ENCODE measurements at places on chromosomes 11 and 22.

DNA sequence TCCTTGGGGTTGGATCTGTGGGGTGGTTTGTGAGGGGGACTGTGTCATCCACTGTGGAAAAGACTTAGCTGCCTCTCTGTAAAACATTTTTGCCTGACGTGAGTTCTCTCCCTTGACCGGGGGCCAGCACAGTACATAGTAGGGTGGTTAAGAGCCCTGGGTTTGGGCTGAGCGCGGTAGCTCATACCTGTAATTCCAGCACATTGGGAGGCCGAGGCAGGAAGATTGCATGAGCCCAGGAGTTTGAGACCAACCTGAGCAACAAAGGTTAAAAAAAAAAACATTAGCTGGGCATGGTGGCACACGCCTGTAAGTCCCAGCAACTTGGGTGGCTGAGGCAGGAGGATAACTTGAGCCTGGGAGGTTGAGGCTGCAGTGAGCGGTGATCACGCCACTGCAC, 74.7 kb upstream of the WNT7B start:
- DNase-seq, result no peak

DNA sequence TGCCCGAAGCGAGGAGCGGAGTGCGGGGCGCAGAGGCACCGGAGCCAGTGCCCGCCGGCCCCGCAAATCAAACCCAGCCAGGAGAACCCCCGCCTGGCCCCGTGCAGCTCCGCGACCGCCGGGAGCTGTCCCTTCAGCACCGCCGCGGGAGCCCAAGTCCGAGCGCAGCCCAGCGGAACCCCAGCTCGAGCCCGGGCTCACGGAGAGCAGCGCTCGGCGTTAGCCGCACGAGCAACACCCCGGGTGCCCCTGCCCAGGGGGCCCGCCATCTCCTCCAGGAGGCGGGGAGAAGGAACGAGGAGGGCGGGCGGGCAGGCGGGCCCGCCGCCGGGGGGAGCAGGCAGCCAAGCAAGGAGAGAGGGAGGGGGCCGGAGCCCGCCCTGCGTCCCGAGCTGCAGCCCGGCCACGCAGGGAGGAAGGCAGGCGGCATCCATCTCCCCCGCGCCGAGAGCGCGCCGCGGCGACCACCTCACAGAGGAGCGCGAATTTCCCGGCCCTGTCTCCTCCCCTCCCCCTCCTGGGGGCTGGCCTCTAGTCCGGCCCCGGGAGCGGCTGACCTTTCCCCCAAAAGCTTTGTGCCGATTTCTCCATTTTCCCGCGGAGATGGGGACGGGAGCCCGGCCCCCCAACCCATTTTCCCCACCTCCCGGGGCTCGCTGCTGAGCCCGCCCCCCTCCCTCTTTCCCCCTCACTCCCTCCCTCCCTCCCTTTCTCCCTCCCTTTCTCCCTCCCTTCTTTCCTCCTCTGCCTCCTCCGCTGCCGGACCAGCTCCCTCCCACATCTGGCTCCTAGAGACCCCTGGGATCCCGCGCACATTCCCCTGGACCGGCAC, 621 bp downstream of the KCNC1 start:
- peak; percentile 27 for DNase-seq

DNA sequence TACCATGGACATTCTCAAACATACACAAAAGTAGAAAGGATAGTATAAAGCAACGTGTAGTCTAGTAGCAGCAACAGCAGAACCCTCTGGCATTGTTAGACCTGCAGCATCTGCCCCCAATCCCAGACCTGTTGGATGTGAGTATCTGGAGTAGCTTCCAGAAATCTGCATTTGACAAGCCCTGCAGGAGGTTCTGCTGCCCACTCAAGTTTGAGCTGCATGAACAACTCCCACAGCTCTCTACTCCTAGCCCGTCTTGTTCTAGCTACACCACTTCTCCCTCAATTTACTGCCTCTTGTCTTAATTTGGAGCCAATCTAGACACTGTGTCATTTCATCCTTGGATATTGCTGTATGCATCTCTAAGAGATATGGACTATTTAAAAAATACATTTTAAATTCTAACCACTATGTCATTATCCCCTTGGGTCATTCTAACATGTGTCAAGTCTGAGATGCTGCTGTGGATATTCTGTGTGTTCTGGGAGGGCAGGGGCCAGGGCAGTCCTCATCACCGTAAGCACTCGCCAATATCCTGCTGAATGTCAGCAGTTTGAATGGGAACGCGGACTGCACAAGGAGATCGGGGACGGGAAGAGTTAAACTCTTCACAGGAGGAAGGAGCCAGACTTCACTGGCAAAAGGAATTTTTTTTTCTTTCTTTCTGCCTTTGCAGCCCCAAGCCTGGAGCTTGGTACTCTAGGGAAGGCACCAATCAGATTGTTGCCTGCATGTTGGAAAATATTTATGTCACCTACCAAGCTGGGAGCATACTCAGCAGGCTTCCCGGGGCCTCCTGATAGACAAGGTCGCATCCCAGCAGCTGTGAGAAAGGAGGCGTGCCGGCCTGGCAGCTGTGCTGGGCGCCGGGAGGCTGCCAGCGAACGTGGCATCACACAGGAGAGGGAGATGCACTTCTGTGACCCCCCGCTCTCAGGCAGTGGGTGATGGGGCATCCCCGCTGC, 429.0 kb downstream of the MIAT start:
- no peak for DNase-seq

DNA sequence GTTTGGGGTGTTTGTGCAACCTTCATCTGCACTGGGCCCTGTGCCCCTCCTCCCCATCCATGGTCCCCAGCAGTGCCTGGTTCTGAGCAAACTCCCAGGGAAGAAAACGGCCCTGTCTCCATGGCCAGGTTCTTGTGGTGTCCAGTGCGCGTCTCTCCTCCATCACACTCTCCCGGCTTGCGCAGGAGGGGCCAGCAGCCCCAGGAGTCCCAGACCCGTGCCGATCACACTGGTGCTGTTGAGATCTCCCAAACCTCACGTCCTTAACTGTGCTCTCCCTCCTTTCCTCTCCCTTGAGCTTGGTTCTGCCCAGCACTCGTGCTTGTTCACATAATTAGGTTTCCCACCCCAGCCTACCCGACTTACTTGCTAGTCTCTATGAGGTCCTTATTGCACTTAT, 10.9 kb upstream of the GRK2 start:
- DNase-seq, result no peak

DNA sequence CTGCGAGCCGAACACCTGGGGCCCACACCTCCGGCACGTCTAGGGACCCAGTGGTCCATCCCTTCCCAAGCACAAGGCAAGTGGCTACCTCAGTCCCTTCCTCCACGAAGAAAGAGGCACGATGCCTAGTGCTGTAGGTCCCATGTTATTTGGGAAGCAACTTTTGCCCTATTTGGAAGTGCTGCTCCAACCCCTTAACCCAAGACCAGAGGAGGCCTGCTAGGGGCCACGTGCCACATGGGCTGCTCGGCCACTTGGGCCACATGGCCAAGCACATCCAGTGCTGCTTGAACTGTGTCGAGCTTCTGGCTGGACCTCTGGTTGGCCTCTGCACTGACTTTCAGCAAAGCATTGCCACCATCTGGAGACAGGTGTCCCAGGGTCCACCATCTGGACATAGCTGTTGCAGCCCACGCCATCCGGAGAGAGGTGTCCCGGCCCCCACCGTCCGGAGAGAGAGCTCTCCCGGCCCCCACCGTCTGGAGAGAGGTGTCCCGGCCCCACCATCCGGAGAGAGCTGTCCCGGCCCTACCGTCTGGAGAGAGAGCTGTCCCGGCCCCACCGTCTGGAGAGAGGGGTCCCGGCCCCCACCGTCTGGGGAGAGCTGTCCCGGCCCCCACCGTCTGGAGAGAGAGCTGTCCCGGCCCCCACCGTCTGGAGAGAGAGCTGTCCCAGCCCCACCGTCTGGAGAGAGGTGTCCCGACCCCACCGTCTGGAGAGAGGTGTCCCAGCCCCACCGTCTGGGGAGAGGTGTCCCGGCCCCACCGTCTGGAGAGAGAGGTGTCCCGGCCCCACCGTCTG, 6.5 kb upstream of the B4GALNT4 start:
- DNase-seq, result no peak

GRCh38 chr22:36237462-36238372, 1.6 kb downstream of the APOL2 start:
- no peak for DNase-seq

DNA sequence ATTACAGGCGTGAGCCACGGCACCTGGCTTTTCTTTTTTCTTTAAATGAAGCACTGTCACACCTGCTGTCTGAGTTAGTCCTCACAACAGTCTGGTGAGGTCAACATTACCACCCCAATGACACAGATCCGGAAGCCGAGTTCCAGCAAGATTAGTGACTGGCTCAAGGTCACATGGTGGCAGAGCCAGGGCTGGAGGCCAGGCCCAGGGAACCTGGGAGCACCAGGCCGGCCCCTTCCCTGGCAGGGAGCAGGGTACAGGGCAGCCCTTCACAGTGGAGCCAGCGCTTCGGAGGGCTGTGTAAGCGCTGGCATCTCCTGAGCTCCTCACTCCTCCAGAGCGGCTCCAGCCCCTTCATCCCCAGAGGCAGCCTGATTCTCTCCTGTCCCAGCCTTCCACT, 118.7 kb downstream of the ST3GAL4 start:
- DNase-seq, result no peak

DNA sequence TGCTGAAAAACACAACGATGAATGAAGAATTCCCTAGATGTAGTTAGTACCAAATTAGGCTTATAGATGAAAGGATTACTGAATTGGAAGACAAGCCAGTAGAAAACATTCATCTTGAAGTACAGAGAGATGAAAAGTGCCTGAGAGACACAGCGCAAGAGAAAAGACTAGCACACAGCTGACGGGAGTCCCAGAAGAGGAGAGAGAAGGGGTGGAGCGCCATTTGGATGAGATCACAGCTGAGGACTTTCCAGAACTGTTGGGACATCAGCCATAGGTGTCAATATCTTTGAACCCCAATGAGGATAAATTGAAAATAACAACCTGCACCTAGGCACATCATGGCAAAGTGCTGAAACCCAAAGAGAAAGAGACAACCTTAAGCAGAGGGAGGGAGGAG, 25.2 kb downstream of the ALG12 start:
- no peak for DNase-seq

DNA sequence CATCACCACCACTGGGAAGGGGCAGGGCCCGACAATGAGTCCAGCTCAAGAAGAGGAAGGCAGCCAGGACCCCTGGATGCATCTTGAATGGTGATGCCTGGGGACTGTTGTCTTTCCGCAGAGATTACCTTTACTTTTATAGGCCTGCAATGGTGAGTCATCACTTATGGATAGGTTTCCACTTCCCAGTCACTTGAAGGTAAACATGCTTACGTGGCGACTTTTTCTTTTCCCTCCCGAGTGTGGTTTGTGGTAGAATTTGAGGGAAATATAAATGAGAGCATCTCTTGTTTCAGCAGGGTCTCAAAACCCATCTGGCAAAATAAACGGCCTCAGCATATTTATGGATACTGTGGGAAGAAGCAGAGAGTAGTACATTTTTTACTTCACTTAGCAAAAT, at the start of gene MMP13:
MMP13 (minus strand) TSS at position 109 of the 400 bp plus-strand sequence; CDS start at position 82, 27 bp downstream.
- DNase-seq, result no peak

DNA sequence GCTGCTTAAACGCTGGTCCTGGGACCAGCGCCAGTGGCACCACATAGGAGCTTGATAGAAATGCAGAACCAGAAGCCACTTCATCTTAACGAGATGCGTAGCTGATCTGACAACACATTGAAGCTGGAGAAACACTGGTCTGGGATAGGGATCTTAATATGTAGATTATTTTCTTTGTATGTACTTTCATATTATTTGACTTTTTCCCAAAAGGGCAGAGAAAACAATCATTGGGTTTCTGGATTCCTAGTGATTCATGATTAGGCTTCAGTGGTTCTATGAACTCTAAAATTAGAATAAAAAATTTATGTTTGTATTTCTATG, 12.3 kb downstream of the MPEG1 start:
- DNase-seq, result no peak

DNA sequence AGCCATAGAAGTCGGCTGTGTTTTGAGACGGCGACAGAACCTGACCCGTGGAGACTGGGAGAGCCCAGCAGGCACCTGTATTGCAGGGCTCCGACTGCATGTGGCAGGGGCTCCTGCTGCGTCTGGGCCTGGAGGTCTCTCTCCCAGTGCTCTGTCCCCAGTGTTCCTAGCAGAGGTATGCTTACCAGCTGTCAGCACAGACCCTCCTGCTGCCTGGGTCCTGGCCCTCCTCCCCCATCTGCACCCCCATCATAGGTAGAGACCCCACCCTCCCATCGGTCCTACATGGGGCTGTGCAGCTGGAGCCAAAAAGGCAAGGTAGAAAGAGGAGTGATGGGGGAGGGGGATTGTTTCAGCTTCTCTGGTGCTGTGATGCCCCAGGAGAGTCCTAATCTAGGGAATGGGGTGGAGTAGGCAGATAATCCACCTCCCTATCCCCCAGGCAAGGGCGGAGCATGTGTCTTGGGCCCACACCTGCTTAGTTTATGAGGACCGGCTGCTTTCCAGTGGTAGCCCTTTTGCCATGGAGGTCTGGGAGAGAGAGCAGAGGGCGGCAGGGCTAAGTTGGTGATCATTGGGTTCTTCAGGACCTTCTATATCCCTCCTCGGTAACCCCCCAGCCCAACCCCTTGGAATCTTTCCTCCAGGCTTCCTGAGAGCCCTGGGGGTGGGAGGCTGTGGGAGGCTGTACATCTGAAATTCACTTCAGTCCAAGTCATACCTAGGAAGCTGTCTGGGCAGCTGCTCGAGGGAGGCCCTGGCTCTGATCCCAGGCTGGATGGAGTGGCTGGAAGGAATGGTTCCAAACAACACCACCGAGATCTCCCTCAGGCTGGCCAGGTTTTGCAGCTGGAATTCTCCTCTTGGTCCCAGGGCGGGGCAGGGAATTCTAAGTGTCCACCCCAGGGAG, 5.3 kb downstream of the SLC7A4 start:
- DNase-seq, result peak; percentile 29

DNA sequence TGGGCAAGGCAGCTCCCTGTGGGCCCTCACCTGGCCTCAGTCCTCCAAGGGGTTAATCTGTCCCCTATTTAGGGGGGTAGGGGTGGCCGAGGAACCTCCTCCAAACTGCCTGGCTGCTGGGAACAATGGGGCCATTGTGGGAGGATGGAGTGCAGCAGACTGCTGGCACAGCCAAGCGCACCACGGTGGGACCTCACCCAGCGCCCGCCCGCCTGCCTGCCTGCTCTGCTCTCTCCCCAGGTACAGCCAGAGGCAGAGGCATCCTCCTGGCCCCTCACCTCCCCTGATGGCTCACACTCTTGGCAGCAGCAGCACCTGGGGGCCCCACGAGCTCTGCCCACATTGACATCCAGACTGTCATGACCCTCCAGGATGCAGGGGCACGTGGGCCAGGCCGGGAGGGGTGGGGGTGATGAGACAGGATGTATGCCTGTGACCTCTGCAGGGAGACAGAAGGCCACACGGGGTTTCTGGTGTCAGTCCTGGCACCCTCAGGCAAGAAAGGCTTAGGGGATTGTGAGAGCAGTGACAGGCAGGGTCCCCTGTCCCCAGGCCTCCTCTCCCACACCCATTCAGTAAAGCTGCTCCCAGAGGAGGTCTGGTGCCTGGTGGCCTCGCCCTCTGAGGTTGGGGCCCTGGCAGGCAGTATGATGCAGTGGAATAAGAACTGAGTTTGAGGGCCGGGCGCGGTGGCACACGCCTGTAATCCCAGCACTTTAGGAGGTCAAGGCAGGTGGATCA, 11.4 kb downstream of the BCL9L start:
- no peak for DNase-seq

DNA sequence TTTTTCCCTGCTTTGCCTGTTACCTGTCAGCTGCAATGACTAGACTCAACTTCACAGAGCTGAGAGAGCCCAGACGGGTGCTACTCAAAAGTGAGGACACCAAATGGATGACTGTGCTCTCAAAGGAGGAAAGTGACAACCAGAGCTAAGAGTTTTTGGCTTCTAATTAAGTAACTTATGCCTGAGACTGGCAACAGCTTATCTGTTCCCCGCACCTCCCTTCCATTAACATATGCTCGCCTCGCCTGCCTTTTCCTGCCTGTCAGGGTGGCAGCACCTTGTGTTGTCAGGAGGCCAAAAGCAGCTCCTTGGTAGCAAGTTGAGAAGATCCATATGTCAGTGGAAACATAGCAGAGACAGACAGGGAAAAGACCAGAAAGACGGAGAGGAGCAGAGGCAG, 573.9 kb upstream of the KIRREL3 start:
- no peak for DNase-seq

Data from AG04450 (cell line).